NCI-H1694 treated with DMSO at 0.1 percent for 48 hours (cell line): ENCODE measurements at places on chromosomes 11 and 22.

- no peak for DNase-seq
Observed at GRCh38 chr22:30420347-30421125, 5.0 kb upstream of the MTFP1 start.

DNA sequence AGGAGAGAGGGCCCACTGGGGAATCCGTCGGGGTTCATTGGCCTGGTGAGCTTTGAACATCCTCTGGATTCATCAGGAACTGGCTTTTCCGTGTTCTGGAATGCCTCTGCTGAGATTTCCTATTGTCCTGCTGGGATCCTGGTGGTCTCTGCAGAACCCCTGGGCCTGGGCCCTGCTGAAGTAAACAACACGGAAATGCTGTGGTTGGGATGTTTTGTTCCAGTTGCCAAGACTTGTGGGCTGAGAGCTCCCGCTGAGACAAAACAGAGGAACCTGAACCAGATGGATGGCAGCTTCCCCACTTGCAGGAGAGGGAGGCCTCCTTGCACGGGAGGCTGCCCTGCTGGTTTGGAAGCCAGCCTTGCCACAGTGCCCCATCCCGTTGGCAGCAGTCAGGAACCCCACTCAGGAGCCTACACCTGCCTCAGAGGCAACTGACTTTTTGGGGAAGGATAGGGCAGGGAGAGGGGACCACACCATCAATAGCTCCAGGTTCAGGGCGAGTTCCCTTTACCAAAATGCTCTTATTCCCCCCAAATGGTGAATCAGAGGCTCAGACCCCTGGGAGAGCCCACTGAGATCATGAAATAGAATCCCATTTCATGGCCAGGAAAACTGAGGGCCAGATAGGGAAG, 60.7 kb downstream of the LRRC32 start:
- no peak for DNase-seq

- no peak for DNase-seq
Observed at GRCh38 chr11:94027210-94027609, 6.1 kb downstream of the HEPHL1 start.

DNA sequence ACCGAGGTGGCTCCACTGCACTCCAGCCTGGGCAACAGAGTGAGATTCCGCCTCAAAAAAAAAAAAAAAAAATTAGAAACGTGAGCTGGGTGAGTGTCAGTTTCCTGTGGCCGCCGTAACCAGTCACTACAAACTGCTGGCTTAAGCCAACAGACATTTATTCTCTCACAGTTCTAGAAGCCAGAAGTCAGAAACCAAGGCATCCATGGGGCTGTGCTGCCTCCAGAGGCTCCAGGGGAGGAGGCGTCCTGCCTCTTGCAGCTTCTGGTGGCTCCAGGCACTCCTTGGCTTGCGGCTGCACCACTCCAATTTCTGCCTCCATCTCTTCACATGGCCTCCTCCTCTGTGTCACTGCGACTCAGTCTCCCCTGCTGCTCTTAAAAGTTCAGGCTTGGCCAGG, 11.1 kb upstream of the KIAA0930 start:
- no peak for DNase-seq

- no peak for DNase-seq
Observed at GRCh38 chr11:117822074-117823033, 2.2 kb downstream of the FXYD2 start.

DNA sequence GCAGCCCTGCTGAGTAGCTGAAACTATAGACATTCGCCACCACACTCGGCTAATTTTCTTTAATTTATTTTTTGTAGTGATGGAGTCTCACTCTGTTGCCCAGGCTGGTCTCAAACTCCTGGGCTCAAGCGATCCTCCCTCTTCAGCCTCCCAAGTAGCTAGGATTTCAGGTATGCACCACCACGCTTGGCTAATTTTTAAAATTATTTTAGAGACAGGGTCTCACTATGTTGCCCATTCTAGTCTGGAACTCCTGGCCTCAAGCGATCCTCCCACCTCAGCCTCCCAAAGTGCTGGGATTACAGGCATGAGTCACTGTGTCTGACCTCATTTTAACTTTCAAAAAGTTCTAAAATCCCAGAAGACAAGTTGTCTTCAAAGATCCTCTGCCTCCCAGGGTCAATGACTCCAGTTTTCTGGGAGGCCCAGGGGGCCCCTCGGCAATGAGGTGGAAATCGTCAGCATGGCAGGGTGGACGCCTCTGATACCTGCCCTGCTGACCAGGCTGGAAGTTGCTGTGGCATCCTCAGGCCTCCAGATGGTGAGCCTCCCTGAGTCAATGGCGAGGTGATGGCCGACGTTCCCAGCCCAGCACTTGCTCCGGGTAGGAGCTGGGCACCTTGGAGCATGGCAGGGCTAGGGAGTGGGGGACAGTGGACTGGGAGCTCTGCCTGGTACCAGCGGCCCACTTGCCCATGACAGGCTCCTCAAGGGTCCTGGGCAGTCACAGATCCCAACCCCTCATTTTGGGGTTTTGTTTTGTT, 31.1 kb downstream of the RPL3 start:
- DNase-seq = no peak
